Sciatic nerve (tissue), 2 donors: ENCODE measurements at places on chromosomes 7 and 10.
A peak's percentile ranks its signal among the peaks of the same experiment; 100 is the strongest.

DNA sequence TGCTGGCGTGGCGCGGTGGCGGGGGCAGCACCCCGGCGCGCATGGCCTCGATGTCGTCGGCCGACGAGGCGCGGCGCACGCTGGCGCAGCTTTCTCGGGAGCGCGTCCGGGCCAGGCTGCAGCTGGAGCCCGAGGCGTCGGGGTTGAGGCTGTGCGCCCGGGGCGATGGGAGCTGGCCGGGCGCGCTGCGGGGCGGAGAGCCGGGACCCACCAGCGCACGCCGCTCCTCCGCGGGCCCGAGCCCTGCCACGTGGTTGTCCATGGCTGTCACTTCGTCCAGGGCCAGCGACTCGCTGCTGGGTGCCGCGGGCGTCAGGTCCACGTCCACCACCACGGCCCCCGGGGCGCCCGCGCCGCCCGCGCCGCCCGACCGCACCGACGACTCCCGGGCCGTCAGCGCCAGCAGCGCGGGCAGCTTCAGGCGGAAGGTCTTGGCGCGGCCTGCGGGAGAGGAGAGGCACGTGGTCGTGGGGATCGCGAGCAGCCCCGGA lies 20.0 kb downstream of the KCNH2 start:
- DNase-seq = no peak

DNA sequence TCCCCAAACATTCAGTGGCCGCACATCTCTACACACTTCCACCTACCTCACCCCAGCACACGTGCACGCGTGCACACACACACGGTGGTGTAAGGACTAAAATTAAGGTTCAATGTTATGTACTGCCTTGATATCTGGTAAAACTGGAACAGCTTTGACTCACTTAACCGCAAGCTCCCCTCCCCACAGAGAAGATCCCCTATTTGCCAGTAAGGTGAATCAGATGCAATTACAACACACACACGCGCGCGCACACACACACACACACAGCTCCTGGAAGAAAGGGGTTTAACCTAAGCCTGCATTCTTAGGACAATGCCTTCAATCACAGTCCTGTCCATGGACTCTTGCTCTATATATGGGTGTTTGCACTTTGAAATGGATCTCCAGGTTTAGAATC lies 25.5 kb upstream of the VPS41 start:
- DNase-seq = no peak

DNA sequence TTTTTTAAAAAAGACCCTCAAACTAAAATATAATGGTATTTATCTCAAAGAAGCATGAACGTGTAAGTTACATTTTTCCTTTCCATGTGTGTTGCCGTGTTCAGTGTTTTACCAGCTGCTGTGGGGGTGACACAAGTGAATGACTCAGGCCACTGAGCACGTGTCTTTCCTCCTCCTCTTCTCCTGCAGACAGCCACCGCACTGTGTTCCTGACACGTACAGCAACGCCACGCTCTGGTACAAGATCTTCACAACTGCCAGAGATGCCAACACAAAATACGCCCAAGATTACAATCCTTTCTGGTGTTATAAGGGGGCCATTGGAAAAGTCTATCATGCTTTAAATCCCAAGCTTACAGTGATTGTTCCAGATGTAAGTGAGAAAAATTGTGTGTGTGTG lies 29.7 kb downstream of the TMEM248 start:
- no peak for DNase-seq

DNA sequence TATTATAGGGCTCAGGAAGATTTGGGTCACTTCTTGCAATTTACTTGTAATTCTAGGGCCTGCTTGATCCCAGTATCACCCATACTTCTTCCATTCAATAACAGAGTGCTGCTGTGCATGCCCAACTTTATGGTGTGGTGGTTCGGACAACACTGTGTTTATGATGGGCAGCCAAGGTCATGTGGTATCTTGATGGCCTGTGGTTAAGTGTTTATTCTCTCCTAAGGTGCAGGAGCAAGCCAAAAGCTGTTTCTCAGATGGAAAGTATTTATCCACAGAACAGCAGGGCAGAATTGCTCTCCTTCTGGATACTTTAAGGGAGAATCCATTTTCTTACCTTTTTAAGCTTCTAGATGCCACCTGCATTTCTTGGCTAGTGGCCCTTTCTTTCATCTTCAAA lies 433.8 kb downstream of the SH2D4B start:
- DNase-seq = no peak

- DNase-seq = peak; percentile 34
Observed at GRCh38 chr7:1706721-1707613, 36.9 kb downstream of the ELFN1 start.

GRCh38 chr7:2993868-2994267 lies 49.8 kb downstream of the CARD11 start:
- no peak for DNase-seq

- DNase-seq = no peak
Observed at GRCh38 chr7:20114468-20114867, 102.7 kb downstream of the MACC1 start.

- no peak for DNase-seq
Observed at GRCh38 chr10:100516847-100517246, 2.8 kb downstream of the SEC31B start.

DNA sequence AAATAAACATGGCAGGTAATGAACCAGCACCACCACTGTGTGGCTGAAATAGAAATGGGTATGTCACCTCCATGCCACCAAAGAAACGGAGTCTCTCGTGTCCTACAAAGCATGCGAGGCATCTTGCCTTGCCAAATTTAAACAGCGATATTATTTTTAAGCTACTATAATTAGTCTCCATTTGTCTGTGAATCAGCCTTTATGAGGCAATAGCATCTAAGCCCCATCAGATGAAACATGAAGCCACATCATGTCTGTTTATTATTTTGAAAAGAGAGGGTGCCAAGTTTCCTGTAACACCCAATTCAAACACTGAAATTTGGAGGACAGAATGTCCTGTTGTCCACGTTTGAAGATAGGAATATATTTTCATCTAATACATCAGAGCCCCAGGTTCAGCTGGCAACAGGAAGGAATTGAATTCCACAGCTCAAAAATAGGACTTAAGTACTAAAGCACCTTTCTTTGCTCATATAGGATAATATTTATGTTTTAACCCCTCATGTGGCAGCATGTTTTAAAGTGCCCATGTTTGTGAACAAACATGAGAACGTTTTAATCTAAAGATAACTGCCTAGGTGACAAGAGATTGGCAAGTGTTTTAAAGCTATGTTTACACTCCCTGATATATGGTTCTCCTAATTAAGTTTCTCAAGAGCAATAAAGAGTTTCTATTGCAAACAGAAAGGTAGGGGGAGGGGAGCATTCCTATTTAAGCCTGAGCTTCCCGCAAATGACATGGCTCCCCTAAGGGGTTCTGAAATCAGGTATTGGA lies 86.8 kb downstream of the SORBS1 start:
- DNase-seq = no peak

DNA sequence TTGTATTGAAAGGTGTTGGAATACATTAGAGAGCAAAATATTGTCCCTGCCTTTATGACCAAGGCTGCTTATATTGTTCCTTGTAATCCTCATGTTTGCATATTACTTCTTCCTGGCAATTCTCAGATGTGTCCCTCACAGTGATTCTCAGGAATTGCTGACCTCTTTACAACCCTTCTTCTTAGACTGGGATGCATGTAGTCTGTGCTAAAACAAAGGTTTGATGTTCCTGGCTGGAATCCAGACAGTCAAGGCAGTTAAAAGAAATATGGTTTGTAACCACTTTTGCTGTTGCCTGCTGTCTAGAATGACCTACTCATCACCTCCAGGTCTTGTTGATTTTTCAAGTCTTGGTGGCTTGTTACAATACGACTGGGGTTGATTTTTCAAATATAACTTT lies 367.6 kb downstream of the HGF start:
- DNase-seq = no peak

DNA sequence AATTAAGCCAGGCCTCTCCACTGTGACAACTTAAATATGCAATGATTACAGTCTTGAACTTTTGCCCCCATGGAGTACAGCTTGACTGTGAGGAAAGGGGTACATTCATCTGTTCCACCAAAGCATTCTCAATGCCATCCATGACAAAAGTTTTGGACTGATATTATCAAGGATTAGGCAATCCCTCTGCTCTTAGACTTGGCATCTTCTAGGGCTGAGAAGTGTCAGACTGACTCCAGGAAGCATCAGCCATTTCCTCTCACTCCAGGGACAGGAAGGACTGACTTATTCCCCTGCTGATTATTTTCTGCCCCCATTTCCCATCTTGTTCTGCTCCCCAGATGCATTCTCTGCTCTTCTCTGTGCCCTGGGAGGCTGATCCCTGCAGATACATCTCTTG lies 69.7 kb downstream of the ZNF365 start:
- no peak for DNase-seq

GRCh38 chr7:54166419-54166818 lies 375.8 kb upstream of the VSTM2A start:
- no peak for DNase-seq

GRCh38 chr7:2934211-2934731 lies 90.2 kb upstream of the GNA12 start:
- peak; percentile 45 for DNase-seq

GRCh38 chr10:100766693-100767421 lies 21.5 kb downstream of the PAX2 start:
- DNase-seq = no peak

DNA sequence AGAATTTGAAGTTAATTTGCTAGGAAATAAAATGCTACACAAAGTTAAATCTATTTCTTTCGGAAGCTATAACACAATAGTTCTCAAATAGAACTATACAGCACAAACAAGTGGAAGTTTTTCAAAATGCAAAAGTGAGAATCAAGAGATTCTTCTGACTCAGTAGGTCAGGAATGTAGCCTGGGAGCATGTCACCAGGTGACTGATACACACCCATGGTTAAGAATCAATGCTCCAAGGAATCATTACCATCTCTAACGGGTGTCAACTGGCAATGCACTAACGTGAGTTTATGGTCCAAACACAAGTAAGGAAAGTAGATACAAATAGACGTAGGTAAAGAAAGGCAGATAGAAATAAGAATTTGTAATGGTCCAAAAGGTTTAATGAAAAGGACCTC lies 170.5 kb downstream of the SRPK2 start:
- no peak for DNase-seq

DNA sequence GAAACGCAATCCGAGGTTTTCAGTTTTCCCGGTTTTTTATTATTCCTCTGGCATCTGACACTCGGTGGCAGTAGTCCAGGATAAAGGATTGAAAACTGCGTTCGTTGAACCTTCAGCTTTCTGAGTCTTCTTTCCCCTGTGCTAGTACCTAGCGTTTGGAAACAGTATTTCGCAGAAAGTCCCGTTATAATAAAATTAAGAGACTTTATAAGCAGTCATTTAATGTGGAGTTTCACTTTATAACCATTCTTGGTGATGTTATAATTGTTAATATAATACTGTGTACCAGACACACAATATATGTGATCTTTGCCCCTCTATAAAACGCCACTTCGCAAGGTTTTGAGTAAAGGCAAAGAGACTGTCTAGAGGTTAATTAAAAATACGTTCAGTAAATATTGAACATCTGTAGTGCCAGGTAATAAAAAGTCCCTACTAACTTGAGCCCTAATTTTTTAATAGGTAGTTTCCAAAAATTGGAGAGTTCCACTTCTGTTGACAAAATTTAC lies 874 bp downstream of the CISD1 start:
- no peak for DNase-seq

DNA sequence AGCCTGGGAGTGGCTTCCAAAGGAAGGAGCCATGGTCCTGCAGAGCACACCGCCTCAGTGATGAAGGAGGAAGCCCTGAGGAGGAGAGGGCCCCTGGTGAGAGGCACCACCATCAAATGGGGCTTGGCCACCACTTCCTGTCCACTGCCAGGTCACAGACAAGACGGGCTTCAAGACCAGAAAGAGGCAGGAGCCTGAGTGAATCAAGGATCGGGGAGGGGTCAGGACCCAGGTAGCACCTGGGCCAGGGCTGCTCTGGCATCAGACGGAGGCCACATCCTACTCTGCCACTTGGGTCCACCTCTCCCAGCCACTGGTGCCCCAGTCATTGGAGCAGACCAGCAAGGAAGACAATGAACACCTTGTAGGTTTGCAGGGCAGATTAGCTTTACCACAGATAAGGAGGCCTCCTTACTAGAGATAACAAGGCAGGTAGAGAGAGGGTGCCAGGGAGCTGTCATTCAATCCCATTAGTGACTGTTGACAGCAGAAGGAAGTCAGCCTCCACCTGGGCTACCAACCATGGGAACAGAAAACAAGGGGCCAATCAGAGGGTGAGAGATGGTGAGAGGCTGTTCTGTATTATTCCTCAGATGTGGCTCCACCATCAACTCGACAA lies 143.4 kb downstream of the TNS3 start:
- no peak for DNase-seq

DNA sequence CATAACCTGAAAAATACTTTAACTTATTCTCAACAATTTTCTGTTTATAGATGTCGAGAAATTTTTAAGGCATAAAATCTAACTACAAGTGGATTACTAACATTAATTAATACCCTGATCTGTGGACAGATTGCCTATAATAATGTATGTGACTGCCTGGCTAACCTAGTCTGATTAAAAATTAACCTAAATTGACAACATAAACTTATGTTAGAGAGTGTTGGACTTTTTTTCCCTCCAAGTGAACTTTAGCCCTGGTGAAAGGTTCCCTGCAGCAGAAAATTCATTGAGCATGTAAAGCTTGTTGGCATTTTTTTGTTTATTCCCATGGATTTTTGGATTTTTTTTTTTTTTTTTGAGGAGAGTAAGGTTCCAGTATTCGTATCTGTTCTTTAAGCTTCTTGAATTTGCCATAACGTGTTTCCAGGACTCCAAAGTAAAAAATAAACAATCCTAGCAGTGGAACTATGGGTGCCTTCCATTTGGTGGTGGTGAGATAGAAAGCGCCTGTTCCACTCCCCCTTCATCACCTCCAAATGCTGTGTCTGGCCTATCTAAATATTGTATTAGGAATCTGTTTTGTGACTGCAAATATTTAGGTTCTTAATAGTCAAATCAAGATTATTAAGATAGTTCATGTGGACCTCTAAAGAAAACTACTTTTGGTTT lies 36.1 kb downstream of the NET1 start:
- DNase-seq = no peak

- DNase-seq = no peak
Observed at GRCh38 chr7:134669845-134670373, 23.3 kb downstream of the BPGM start.

GRCh38 chr7:50587737-50588136 lies 22.5 kb upstream of the DDC start:
- DNase-seq = no peak

GRCh38 chr10:59373071-59373470 lies 10.7 kb upstream of the FAM13C start:
- DNase-seq = no peak
